ENCODE measurements at places on chromosomes 6 and 20.

DNA sequence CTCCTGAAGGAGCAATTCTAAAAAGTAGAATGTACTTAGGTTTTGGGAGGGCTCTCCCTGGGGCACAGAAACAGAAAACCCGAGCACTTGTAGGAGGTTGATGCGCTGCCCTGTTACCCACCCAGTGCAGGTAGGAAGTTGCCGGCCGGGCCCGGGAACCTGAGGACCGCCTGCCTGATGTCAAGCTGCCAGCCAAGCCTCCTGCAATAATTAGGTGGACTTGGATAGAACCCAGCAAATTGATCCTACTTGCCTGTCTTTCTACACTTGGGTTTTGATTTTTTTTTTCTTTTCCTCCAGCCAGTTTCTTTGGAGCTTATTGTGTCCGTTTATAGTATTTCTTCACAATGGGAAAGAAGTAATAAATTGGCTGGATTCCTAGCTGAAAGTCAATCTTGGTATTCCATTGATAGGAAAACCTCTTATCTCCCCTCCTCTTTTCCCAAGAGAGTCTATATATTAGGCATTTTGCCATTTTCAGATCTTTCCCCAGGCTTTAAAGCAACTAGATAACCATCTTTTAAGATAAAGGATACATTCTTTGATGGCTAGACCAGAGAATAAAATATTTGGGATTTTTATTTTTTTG lies 78.3 kb upstream of the FYN start:
- DNase-seq = no peak

DNA sequence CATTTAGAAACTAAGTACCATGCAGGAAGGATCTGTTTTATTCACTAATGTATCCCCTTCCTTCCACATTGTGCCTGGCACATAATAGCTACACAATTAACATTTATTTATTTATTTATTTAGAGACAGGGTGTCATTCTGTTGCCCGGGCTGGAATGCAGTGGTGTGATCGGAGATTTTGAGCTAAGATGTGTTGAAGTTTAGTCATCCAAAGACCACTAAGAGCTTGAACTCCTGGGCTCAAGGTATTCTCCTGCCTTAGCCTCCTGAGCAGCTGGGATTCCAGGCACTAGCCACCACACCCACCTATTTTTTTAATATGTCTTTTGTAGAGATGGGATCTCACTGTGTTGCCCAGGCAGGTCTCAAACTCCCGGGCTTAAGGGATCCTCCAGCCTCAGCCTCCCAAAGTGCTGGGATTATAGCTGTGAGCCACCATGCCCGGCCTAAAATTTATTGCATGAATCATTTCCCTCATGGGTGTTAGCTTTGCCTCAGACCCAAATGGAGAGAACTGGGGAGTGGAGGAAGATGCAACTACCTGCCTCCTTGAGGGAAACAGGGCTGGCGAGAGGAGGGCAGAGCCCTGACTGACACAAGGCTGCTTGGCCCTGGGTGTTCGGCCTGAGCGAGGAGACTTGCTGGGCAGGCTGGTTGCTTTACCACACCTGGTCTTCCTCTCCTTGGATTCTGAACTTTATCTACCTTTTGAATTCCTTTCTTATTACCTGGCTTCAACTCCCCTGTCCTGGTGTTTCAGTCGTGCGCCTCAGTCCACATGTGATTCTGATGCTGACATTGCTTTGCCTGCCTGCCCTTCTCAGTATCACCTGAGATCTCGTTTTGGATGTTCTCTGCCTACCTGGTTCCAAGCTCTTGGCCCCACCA lies 1.7 kb upstream of the DYNLT1 start:
- no peak for DNase-seq

GRCh38 chr6:45513213-45513618 lies 135.5 kb upstream of the SUPT3H start:
- no peak for DNase-seq

GRCh38 chr6:159533016-159533415 lies 160.0 kb downstream of the SOD2 start:
- no peak for DNase-seq

DNA sequence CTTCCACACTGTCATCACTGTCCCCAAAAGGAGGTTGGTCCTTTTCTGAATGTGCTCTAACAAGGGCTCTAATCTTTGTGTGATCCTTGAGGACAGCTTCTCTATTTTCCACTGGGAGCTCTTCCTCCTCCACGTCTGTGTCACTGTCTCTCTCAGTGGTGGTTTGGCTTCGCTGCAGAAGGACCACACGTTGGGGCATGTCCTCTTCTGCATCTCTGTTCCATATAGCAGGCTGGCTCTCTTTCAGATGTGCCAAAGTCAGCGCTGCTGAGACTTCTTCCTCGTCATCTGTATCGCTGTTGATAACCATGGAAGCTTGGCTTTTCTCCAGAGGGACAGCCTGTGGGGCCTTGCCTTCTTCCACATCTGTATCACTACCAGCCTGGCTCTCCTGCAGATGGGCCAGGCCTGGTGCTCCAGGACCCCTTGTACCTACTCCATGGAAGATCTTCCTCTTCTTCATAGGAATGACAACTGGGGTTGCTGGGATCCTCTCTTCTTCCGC lies 4.6 kb downstream of the MDC1 start:
- DNase-seq = no peak

DNA sequence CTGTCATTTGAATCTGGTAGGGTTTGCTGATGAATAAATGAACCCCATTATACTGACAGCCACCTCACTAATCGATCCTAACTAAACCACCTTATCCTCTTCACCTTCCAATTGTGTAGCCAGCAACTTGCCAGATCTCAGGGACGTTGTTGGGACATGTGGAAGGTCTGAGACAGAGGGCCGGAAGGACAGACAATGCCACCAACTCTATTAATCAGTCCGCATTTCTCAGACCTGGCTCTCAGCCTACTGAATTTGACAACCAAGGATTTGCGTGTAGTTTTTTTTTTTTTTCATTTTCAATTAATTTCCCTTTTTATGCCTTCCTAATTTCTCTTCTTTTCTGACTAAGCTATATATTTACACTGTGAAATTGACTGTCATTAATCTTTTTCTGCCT lies 122.5 kb downstream of the CARMIL1 start:
- no peak for DNase-seq

- DNase-seq = no peak
Observed at GRCh38 chr6:20197251-20197650, 15.0 kb downstream of the MBOAT1 start.

GRCh38 chr20:20396794-20397193 lies 28.9 kb downstream of the INSM1 start:
- no peak for DNase-seq

All from GM03348 (cell line).